ENCODE measurements at places on chromosomes 16 and 17.

DNA sequence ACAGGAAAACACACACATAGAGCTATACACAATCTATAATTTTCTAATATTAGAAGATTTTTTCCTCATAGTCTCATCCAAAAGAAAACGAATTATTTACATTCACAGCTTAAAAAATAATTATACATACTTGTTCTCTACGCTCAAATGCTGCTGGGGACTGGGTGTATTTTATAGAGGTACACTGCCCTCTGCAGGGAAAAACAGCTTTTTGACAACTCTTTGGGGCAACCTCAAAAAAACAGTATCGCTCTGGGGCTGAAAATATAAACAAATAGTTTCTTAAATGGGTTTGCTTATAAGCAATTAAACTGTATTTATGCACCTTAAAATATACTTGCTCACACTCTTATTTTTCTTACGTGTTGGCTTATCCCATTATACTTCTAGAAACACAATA lies 261.8 kb upstream of the PSMD7 start:
- no peak for DNase-seq

DNA sequence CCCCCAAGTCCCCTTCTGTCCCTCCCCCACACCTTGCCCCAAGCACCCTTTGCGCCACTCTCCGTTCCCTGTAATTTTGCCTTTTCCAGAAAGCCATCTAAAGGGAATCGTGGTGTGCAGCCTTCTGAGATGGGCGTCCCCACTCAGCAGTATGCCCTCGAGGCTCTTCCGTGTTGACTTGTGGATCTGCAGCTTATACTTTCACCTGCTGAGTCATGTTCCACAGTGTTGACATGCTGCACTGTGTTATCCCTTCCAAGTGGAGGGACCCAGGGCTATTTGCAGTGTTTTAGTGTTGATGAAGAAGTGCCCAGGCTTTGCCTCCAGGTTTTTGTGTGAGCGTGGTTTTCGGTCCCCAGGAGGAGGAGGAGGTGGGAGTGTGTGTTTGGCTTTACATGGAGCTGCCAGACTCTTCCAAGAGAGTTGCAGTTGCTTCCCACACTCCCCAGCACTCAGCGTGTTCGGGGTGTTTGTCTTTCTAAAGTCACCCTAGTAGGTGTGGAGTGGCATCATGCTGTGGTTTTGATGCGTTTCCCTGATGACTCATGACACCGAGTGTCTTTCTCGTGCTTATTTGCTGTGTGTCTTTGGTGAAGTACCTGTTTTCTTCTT lies 32.1 kb upstream of the JPT2 start:
- peak; percentile 60 for DNase-seq

GRCh38 chr16:58021661-58022551 lies 3.6 kb upstream of the MMP15 start:
- no peak for DNase-seq

DNA sequence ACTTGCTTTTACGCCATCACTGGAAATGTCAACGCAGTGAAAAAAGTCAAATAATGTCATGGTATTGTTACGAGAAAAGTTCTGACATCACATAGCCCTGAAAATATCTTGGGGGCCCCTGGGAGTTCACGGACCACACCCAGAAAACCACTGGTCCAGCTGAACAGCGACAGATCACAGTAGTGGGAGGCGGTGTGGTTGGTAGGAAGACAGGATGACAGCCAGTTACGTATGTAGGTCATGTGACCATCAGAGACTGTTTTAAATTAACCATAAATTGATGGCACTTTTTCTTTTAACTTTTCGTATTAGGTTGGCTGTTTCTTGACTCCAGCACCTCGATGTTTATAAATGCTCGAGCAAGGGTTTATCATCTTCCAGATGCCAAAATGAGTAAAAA lies 11.9 kb downstream of the ERCC4 start:
- no peak for DNase-seq

- peak; percentile 88 for DNase-seq
Observed at GRCh38 chr16:70770626-70771552, 30.1 kb downstream of the VAC14 start.

- DNase-seq, result no peak
Observed at GRCh38 chr17:71801301-71801700, 319.5 kb upstream of the SOX9 start.

DNA sequence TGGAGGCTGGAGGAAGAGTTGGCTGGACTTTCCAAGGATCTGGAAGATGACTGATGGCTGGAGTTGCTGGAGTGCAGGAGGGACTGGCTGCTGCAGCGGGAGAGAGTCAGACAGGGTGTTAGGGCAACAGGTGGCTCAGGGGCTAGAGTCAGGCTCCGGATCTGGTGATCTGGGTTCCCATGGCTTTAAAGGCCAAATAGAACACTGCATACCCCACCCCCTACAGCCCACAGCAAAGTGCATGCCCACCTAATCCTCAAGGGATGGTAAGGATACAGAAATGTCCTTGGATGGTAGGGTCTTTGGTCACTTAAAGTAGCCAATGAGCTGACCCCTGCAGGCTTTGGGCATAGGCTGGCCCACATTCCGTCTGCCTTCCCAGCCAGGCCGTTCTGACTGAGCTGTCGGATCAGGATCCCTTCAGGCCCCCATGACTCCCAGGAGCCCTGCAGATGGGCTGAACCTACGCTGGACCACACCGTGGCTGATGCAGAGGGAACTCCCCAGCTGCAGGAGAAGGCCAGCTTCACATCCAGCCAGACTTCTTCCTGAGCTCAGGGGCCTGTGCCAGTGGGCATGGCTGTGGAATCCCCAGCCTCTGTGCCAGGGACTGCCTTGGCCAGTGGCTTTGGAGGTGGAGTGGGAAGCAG lies 13.9 kb downstream of the TNS4 start:
- no peak for DNase-seq

GRCh38 chr17:259341-259976 lies 78.0 kb upstream of the DOC2B start:
- DNase-seq, result no peak

DNA sequence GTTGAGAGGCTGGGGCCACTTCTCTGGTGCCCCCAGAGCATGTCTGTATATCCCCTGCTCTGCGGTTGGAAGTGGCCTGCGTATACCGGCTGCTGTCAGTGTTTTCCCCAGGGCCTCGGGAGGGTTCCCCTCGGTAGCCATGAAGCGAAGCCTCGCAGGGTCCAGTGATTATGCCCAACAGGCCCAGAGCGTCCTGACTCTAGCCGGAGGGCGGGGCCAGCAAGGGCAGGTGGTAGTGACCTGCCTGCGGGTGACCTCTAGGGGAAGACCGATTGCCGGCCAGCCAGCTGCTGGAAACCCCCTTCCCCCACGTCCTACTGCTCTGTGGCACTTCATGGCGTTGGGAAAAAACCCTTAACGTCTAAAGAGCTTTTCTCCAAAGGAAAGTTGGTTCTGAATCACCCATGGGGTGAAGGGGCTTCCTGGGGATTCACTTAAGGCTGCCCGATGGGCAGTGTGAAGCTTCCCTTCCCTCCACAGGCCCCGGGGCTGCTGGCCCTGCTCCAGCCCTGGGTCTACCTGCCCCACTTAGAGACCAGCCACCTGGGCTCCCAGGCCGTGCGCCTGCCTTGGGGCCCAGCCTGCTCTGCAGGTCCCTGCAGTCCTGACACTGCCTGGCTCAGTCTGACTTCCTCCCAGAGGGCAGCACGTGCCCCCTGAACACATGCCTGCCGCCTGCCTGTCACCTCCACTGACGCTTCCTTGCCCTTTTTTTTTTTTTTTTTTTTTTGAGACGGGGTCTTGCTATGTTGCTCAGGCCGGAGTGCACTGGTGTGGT lies 72.8 kb downstream of the SOCS1 start:
- no peak for DNase-seq

DNA sequence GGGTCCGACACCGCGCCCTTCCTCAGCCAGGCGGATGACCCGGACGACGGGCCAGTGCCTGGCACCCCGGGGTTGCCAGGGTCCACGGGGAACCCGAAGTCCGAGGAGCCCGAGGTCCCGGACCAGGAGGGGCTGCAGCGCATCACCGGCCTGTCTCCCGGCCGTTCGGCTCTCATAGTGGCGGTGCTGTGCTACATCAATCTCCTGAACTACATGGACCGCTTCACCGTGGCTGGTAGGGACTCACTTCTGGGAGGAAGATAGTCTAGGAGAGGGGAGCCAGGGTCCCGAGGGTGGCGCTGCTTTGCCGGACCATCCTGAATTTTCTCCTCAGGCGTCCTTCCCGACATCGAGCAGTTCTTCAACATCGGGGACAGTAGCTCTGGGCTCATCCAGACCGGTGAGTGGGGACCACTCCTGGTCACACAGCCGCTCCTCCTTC lies 601 bp downstream of the SPNS1 start:
- DNase-seq, result no peak

DNA sequence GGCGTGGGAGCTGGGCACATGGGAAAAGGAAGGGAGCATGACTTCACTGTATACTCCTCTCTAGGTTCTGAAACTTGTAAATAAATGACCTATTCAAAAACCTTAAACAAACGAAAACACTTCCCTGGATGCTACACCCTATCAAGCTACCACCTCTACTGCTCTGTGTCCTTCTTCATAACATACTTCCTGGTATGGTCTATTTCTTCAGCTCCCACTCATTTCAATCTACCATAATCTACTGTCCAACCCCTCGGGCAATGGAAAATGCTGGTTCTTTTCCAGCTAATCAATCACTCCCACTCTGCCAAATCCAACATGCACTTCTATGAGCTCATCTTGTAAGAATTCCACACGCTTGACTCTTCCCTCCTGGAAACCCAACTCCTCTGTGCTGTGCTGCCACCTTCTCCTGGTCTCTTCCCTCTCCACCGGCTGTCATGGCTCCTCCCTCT lies 42.4 kb downstream of the AMFR start:
- DNase-seq, result no peak

- DNase-seq, result no peak
Observed at GRCh38 chr16:70478912-70479341, 24.5 kb downstream of the FCSK start.

DNA sequence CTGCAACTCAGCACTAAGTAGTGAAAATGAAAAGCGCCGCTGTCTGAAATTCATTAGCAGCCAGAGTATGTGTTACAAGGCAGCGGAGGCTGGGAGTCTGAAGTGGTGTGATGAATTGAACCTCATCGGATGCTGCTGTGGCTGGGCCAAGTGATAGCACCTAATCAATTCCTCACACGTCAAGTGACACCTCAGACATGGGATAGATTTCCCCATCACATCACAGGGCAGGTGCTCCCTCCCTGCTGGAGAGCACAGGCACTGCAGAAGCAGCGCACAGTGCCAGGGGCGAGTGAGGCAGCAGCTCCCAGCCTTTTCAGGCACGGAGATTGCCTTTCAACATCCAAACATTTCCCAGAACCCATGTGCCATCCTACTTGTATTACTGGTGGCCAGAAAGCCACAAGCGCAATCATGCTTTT lies 32.2 kb downstream of the DRC3 start:
- no peak for DNase-seq

DNA sequence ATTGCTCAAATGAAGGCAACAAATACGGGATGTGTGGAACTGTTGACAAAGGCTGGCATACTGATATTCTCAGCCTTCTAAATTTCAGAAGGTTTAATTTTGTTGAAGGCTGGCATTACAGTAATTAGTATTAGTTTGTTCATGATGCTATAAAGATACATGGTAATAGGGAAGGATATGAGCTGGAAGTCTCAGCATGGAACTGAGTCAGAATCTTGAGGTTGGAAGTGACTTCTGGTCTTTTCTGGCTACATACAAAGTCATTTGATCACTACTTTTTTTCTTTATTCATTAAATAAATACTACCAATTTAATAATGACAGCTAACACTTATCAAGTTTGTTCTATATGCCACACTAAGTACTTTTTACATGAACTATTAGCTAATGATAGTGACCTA lies 22.6 kb downstream of the RABEP1 start:
- DNase-seq, result no peak

DNA sequence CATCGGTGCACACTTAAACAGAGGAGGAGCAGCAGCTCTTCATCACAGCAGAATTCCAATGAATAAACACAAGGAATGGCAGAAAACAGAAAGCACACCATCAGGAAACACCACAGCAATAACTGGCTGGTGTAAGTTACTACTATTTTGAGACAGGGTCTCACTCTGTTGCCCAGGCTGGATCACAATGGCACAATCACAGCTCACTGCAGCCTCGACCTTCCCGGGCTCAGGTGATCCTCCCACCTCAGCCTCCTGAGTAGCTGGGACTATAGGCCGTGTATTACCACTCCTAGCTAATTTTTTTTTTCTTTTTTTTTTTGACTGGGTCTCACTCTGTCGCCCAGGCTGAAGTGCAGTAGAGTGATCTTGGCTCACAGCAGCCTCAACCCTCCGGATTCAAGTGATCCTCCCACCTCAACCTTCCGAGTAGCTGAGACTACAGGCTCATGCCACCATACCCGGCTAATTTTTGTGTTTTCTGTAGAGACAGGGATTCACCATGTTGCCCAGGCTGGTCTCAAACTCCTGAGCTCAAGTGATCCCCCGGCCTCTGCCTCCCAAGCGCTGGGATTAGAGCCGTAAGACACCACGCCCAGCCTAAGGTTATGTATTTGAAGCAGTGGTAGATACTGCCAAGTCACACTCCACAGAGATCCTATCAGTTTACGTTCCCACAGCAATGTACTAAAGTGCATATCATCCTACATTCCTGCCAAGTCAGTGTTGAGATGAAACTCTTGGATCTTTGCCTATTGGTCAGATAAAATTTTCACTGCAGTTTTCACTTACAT lies 20.7 kb downstream of the TRAP1 start:
- no peak for DNase-seq

GRCh38 chr16:24013054-24013636 lies 177.4 kb downstream of the PRKCB start:
- no peak for DNase-seq

DNA sequence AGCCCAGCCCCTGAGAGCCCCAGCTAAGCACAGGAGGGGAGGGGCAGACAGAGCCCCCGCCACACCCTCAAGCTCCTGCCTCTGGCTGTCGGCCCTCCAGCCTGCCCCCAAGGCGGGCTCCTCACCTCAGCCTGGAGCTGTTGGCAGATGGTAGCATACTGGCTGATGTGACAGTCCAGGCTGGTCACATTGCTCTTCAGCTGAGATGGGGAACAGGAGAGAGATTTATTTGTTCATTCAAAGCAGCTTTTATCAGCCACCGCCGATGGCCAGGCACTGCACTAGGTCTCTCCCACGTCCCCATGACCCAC lies 14.8 kb downstream of the KIF18B start:
- DNase-seq, result no peak

- no peak for DNase-seq
Observed at GRCh38 chr17:17685775-17686291, 4.6 kb downstream of the RAI1 start.

- DNase-seq, result no peak
Observed at GRCh38 chr16:3023415-3023668, 400 bp downstream of the HCFC1R1 start.

Measured in activated CD8-positive, alpha-beta memory T cell treated with anti-CD3 and anti-CD28 coated beads for 24 hours (primary cell).